ENCODE measurements at places on chromosomes 1 and 21.

GRCh38 chr1:154741741-154742495 lies 128.2 kb downstream of the KCNN3 start:
- DNase-seq = no peak

DNA sequence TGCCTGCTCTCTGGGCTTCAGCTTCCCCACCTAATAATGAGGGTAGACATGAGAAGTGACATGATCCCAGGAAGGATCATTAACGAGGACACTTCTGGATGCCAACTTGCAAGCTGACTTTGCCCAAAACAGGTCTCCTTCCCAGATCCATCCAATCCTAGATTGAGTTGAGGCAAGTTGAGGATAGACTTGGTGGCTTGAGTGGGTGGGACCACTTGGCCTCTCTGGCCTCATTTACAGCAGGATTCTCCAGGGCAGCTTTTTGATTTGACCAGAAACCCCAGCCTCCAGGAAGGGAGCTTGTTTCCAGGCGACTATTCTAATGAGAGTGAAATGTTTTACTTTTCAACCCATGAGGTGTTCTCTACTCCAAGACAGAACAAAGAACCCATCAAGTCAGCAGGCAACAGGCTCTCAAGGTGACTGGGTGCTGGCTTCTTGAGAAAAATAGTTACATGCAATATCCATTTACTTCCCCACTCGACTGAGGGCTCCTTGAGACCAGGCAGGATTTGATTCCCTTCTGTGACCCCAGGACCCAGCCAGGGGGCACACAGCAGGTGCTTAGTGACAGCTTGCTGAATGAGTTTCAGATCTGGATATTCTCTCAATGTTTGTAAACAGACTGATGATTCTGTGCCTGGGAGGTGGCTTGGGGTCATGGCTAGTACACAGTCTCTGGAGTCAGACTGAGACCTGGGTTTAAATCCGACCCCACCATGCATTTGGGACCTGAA lies 128.2 kb downstream of the DMRTB1 start:
- no peak for DNase-seq

DNA sequence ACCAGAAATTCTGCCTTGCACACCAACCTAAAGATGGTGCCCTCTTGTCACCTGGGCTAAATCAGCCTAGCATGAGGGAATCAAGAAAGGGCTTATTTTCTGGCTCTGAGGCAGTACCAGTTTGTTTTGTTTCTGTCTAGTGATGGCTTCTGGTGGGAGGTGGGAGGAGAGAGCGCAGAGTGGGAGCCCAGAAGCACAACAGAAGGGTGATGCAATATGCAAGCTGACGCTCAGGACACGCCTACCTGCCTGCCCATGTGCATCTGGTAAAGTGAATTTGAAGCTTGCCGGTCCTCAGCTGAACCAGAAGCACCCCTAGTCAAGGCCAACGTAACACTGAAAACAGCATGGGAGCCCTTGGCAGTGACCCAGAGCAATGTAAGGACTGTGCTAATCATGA lies 138.4 kb upstream of the TIAM1 start:
- DNase-seq = no peak

DNA sequence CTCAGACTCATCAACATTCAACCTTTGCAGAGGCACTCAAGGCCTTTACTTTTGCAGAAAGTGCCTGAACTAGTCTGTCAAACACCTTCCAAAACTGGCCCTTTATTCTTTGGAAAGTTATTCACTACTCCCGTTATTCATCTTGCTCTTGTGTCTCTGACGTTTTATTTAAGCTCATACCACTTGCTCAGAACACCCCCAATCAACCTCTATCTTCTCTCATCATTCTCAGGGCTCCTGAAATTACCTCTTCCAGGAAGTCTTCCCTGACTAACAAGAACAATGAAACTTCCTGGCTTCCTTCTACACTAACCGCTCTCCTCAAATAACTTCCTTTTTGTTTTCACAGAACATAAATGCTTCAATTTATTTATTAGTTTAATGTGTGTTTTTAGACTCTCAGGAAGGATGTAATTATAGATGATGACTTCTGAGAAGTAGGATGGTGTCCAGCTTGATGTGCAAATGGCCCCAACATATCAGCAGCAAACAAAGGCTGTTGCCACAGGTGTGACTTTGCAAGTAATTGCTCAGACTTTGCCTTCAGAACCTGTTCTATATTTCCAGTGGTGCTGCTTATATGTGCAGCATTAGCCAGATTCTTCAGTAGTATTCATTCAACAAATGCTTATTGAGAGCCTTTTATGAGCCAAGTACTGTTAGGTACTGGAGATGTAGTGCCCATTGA lies 22.8 kb upstream of the BATF3 start:
- DNase-seq = no peak

GRCh38 chr1:159826441-159827101 lies at the start of gene SLAMF8:
Gene SLAMF8, plus strand, starts transcription at chr1:159826873. Its CDS starts 26 bp downstream, at chr1:159826899.
- DNase-seq = peak; percentile 58

GRCh38 chr1:98221923-98222322 lies 301.1 kb upstream of the DPYD start:
- peak; percentile 26 for DNase-seq

DNA sequence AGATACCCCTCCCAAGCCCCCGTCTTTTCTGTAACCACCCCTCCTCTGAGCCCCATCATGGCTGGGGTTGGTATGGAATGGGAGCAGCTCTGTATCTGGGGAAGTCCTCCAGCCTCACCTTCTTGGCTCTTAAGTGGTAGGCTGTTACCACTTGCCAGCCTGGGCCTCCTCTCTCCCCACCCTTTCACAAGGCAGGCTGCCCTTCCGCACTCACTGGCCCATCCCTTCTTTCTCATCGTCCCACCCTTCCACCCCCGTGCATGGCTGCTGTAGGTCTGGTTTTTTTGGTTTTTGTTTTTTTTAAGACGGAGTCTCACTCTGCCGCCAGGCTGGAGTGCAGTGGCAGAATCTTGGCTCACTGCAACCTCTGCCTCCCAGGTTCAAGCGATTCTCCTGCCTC lies 5.2 kb downstream of the CYB561D1 start:
- DNase-seq = no peak

DNA sequence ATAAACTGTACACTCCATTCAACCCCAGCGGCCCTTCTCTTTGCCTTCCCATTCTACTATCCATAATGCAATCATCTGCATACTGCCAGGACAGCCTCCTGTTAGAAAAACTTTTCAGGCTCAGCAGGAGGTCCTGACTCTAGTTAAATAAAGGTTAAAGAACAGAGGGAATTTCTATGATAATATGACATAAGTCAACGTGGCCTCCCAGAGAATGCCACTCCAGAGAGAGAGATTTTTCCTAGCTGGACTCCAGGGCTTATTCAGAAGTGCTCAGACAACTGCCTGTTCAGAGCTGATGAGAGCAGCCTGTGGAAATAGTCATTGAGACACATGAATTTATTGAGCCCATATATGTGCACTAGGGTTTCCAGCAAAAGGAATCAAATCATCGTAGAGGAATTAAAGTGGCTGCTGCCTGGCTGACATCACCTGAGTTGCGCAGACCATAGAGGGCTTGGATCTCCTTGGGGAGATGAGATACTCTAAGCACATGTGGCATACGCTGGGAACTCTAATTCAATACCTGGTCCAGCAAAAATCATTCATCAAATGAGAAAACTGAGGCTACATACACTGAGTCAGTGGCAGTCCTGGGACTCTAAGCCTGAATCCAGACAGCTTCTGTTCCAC lies 736.2 kb downstream of the PTPRU start:
- no peak for DNase-seq

GRCh38 chr21:14533499-14534428 lies 12.4 kb downstream of the SAMSN1 start:
- peak; percentile 57 for DNase-seq

- DNase-seq = peak; percentile 77
Measured at GRCh38 chr21:16302851-16303282, 573.1 kb downstream of the USP25 start.

DNA sequence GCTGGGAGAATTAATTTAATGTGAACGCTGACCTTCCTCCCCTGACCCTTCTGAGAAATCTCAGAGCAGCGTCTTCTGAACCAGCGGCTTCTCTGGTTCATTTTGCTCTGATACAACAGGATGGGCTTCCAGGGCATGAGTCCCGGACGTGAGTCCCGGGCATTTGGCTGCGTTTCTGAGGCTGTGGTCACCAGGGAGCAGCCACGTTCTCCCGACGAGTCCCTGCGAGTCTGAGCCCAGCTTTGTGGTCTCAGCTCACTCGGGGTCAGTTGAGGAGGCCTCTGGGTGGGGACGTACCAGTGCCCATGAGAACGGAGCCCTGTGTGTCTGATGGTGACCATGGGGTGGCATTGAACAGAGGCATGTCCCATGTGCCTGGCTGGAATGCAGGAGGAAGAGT lies 17.7 kb upstream of the OBSCN start:
- no peak for DNase-seq

- DNase-seq = no peak
Measured at GRCh38 chr21:32456497-32456918, 44.0 kb downstream of the EVA1C start.

DNA sequence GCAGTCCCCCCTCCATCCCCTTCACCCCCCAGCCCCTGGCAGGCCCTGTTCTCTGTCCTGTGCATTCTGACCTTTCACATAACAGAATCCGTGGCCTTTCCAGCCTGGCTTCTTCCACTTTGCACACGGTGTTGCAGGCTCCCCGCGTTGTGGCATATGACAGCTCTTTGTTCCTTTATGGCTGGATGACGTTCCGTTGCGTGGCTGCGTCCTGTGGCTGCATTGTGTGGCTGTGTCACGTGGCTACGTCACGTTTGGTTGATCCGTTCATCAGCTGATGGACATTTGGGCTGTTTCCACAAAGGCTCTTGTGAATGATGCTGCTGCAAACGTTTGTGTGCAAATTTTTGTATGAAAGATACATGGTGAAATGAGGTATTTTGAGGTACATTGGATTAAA lies 53.3 kb downstream of the PDE9A start:
- DNase-seq = no peak

- DNase-seq = no peak
Measured at GRCh38 chr1:54323921-54324250, 82.3 kb downstream of the SSBP3 start.

DNA sequence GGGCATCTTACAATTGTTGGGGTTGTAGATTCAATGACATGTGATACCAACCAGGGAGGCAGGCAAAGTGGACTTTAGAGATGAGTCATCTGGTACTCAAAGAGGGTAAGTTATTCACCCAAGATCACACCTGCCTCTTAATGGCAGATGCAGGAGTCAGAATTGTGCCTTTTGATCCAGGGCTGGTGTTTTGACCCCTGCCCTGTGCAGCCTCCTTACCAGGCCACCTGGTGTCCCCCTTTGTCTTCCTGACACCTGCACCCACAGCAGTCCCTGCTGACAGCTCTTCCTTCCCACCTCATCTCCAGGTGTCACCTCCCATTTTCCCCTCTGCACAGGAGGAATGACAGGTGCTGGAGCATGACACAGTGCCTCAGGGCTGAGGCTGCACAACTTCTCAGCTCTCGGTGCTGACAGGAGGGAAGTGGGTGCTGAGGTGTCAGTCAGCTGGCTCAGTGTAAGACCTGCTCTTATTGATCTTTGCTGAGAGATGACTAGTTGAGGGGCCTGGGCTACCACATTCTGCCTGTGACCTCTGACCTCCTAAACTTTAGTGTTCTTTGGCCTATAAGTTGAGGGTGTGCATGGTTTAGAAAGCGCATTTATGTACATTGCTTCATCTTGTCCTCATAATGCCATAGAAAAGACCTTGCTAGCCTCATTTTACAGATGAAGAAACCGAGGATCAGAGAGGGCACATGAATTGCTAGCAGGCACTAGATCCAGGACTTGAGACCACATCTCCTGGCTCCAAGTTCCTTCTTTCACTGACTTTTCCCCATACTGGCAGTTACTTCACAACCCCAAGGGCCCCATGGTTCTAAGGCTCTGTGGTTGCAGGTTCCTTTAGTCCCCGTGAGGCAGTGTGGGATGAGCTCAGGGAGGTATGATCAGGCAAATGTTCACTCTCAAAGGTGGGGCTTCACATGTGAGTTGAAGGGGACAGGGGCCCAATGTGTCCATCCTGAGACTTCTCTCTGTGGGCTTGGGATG lies 31.3 kb downstream of the CACNA1E start:
- no peak for DNase-seq

DNA sequence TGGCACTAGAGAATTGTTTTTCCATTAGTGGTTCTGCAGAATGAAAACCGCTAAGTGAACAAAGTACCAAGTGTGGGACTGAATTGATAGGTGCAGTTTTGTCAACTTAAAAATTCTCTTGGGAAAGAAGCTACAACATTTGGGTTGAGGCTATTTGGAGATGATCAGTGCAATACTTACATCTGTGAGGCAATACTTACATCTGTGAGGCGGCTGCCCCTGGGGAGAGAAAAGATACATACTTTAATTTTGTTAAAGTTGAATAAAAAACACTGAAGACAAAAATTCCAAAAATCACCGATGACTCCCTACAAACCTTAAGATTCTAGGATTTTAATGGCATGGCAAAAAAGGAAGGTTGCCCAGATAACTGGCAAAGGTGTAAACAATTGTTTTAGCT lies 1.7 kb downstream of the CFAP410 start:
- no peak for DNase-seq

- DNase-seq = no peak
Measured at GRCh38 chr1:5711956-5712645, 280.1 kb downstream of the NPHP4 start.

DNA sequence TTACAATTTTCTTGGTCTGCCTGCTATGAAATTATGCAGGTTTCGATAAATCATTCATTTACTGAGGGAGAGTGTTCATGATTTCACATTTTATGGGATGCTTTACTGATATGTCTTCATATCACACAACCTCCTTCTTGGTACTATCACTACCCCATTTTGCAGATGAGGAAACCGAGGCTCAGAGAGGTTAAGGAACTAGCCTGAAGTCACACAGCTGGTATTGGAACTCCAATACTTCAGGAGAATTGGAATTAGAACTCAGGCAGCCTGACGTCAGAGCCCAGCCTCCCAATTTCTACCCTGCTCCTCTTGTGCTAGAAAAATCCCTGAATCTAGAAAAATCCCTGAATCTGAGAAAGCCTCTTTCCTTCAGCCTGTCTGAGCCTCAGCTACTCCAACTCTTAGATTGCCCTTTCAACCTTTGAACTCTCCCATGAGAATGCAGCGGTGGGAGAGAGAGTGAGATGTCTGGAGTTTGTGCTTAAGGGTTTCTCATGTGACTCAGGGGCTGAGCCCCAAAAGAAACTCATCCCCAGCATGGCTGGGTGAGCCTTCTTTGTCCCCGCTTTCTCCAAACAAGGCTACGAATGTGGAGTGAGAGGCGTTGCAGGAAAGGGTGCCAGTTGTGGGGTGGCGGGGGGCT lies 50.8 kb upstream of the IFNLR1 start:
- DNase-seq = no peak

DNA sequence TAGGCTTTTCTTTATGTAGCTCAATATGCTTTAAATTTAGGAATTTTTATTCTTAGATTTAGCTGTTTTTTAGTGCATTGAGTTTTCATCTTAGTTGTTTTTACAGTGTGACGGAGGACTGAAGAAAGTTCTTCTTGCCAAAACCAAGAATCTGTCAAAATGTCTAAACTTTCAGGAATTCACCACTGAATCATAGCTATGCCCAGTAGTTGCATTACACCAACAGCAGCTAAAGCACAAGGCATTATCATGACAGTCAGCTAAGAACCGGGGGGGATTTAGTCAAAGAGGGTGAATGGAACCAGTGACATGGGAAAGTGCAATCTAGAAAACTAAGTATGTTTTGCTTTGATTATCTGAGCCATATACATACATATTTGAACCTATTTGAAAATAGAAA lies 6.5 kb upstream of the C1orf146 start:
- no peak for DNase-seq

All from hematopoietic multipotent progenitor cell treated with erythropoietin and hydrocortisone succinate and interleukin-3 and kit ligand, for 4 days (in vitro differentiated cells).